ENCODE measurements at places on chromosomes 4 and X. TPM values are rescaled to one million over a fixed set of nuclear protein-coding genes. Genes with fewer than 3 reads are reported as not detected.

The PFKFB1 gene
- polyA plus RNA-seq = 0.11 TPM

The ASMT gene
- 0.11 TPM for polyA plus RNA-seq

The CHRDL1 gene
- 1.3 TPM for polyA plus RNA-seq

The IL9R gene
- polyA plus RNA-seq = not detected

The RAB9B gene
- polyA plus RNA-seq = 6.8 TPM

The FOXP3 gene
- polyA plus RNA-seq = not detected

The P2RY4 gene
- polyA plus RNA-seq = not detected

The C4orf51 gene
- polyA plus RNA-seq = not detected

The EDNRA gene
- 3.8 TPM for polyA plus RNA-seq

The HELT gene
- not detected for polyA plus RNA-seq

The PCSK1N gene
- polyA plus RNA-seq = not detected

The SSX2B gene
- polyA plus RNA-seq = not detected

The DMRTC1B gene
- not detected for polyA plus RNA-seq

The TMEM156 gene
- 0.06 TPM for polyA plus RNA-seq

The HPRT1 gene
- polyA plus RNA-seq = 25.8 TPM

The SHROOM2 gene
- 0.38 TPM for polyA plus RNA-seq

The TRIML2 gene
- polyA plus RNA-seq = not detected

The MSANTD1 gene
- polyA plus RNA-seq = 0.34 TPM

The TRIM60 gene
- not detected for polyA plus RNA-seq

The DCLK2 gene
- polyA plus RNA-seq = 6.4 TPM

The ARHGAP6 gene
- polyA plus RNA-seq = 2.2 TPM
